ENCODE measurements at places on chromosomes 16 and 17.

DNA sequence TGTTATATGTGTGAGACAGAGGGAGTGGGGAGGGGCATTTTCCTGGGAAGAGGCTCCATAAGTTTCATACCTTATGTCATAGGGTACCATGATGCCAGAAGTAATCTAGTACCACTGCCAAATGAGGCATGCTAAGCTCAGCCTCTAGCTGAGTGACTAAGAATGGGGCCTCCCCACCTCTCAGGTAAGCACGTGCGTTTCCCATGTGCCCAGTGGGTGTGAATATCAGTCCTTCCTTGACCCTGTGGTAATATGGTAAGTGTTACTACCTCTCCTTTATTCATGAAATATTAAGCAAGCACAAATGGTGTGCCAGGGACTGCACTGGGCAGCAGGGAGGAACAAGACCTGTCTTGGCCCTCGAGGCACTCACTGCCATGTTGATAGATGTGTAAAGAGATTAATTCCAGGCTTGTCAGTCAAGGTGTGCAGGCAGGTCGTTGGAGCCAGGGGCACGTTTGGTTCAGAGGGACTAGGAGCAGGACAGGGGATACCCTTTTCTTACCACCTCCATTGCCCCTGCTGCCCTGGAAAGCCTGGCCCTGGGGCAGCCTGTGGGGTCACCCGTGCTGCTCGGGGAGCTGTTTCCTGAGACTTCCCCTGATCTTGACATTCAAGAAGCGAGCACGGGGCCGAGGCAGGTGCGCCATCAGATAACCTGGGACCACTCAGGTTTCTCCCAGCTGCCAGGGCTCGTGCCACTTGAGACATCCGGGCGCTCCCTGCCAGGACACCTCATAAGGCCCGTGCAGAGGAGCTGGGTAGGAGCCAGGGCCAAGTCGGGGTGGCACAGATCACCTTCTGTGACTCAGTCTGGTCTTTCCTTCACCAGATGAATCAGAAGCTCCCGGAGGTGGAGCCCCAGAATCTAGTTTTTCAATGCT lies 8.8 kb downstream of the RSAD1 start:
- DNase-seq, result no peak

DNA sequence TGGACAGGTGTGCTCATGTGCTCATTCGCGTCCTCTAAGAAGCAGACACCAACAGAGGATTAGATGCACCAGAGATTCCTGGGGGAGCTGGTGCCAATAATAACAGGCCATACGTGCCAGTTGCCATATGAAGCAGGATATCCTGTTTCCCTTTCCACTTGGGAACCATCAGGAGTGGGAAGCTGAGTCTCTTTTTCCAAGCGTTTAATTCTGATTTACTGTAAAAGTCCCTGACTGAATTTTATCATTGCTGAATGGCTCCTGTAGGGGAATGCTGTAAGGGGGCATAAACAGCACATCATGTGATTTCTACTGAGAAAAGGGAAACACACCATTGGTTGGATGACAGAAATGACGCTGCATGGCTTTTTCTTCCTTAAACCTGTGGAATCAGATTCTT lies 113.3 kb downstream of the IRF8 start:
- DNase-seq, result no peak

GRCh38 chr17:82898976-82899514 lies 59.2 kb upstream of the ZNF750 start:
- DNase-seq, result no peak

- DNase-seq, result no peak
Measured at GRCh38 chr16:75062976-75063346, 53.6 kb downstream of the LDHD start.

GRCh38 chr16:11212798-11213196 lies 43.2 kb downstream of the SOCS1 start:
- DNase-seq, result no peak

- DNase-seq, result no peak
Measured at GRCh38 chr16:81627024-81627423, 152.1 kb upstream of the PLCG2 start.

DNA sequence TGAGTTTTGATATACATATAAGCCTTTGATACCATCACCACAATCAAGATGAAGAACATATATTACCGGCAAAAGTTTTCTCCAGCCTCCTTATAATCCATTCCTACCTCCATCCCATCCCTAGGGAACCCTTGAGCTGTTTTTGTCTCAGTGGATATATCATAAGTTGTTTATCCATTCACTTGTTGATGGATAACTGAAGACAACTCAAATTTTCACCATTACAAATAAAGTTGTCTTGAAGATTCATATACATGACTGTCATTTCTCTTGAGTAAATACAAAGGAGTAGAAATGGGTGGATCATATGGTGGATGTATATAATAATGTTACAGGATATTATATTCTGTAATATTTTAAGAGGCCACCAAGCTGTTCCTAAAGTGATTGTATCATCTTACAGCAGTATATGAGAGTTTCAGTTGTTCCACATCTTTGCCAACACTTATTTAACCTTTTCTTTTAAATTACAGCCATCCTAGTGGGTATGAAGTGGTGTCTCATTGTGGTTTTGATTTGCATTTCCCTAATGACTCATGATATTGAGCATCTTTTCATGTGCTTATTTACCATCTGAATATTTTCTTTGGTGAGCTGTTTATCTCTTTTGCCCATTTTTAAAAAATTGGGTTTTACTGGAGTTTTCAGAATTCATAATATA lies 17.4 kb downstream of the NF1 start:
- DNase-seq, result no peak

DNA sequence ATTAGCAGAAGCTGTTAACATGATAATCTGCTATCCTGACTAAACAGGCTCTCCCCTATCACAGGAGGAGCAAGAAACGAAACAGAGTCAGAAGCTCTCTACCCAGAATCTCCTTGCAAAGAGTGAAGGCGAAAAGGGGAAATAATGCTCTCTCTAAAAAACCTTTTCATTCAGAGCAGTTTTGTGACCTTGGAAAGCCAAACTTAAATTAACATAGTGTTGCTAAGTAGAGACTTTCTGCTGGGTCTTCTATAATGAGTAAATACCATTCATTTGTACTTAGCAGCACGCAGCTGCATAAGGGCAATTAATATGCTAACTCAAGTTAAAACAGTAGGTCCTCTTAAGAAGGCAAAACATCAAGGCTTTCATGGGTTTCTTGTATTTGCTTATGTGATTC lies 101.7 kb upstream of the GPR139 start:
- DNase-seq, result no peak

DNA sequence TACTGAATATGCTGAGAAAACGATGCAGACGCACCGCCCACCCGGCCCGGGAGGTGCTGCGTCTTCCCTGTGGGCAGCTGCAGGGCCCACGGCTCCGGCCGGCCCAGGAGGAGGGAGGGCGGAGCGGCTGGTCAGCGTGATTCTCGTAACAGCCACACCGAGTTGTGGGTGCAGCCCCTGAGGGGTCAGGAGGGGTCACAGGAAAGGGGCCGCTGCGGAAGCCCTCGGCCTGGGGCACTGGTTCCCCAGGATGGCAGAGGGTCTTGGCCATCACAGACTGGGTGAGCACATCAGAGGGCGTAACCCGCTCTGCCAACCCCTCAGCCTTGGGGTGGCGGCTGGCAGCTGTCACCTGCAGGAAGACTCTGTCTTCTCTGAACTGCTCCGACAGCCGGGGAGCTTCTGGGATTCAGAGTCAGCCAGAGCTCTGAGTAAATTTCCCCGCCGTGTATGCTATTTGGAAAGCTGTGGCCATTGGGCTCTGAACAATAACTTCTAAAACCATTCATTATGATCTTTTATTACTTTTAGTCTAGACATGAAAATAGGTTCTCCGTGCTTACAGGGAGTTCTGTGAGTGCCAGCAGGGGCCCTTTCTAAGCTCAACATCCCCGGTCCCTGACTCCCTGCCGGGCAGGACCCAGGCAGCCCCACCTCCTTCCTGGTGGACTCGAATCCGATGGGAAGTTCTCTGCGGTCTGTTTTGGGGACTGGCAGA lies 87.4 kb upstream of the CHMP6 start:
- DNase-seq, result no peak
